Stimulated activated CD8-positive, alpha-beta memory T cell treated with anti-CD3 and anti-CD28 coated beads, Interleukin-7, amount 100 ng/mL, for 1 hour (primary cell): ENCODE measurements at places on chromosomes 11 and 22.

DNA sequence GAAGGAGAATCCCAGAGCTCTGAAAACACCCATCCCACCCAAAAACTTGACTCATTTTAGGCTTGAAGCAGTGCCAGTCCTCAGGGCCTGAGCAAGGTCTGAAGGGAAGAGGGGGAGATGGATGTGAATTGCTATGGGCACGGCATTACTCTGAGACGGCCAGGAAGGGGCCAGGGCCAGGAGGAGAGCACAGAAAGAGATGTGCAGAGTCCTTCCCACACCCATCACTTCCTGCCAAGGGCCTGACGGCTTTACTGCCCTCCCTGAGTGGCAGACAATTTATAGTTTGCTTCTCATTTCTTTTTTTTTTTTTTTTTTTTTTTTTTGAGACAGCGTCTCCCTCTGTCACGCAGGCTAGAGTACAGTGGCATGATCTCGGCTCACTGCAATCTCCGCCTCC is 22.5 kb downstream of the TAB1 start:
- no peak for DNase-seq

DNA sequence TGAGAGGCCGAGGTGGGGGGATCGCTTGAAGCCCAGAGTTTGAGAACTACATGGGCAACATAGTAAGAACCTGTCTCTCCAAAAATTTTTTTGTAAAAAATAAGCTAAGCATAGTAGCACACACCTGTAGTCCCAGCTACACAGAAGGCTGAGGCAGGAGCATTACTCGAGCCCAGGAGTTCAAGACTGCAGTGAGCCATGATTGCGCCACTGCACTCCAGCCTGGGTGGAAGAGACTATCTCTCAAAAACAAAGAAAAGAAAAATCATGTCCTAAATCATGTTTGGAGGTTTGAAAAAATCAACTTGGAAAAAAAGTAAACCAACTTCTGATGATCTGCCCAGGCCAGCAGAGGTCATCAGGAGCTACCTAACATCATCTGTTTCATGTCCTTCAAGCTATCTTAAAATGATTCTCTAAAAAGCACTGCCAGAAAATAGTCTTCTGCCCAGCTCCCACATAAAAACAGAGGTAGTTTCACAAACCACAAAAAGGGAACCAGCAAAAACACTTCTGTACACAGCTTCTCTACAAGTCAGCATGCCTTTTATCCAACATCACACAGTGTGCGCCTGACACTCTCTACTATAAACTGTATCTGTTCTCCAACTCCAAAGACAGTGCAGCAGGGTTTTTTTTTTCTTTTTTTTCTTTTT is 165.0 kb downstream of the SOX6 start:
- DNase-seq: no peak

- peak; percentile 90 for DNase-seq
Observed at GRCh38 chr22:26483439-26484359, at the start of the genes HPS4 and SRRD. Gene HPS4, minus strand, starts transcription at chr22:26483783. Its CDS starts 2,021 bp downstream, at chr22:26481762. Gene SRRD, plus strand, starts transcription at chr22:26483877. Its CDS starts 14 bp downstream, at chr22:26483891.

DNA sequence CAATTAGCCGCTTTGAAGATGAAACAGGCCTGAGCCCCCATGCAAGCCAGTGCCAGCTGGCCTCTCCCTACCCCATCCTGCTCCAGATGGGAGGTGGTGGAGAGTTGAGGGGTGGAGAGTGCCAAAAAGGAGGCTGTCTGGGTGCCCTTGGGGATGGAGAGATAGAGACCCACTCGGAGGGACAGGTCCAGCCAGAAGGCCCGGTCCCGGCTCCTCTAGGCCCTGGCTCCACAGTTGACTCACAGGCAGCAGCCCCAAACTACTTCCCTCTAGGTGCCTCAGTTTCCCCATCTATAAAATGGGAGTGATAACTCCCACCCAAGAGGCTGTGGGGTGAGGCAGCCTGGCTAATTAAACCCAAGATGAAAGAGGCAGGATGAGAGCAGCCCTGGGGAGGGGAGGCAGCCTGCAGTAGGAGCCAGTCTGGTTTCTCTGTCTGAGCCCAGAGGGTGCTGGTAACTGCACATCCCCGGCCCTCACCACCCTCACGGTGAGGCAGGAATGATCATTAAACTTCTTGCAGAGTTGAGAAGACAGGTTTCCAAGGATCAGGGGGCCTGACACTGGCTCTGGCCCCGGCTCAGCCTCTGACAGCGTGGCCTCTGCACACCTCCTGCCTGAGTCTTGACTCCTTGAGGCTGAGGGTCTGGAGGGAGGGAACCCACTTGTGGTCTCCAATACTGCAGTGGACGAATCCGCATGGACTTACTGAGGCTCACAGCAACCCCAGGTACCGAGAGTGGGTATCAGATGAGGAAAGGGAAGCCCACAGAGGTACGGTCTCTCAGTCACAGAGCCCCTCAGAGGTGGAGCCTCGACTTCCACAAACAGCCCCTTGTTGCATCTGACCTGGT is 1.4 kb upstream of the AP5B1 start:
- no peak for DNase-seq

DNA sequence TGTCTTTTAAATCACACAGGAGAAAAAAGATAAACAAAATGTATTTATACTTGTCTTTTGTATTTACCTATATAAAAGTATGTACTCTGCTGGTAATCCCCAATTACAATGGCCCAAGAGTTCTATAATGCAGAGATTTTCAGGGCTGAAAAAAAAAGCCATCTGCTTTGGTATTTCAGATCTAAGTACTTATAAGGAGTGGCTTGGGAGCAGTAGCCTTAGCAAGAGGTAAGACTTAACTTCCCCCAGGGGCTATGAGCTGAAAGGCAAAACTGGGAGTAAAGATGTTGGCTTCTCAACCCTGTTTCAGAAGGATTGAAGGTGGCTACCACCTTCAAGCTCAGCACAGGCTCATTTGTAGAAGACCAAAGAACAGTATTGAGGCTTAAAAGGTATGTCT is 35.3 kb upstream of the EP300 start:
- no peak for DNase-seq
